ENCODE measurements at places on chromosomes 3 and 15. TPM values are rescaled to one million over a fixed set of nuclear protein-coding genes. Genes with fewer than 3 reads are reported as not detected.

Gene DUOXA2
- total RNA-seq = not detected

Gene PEX5L
- under 0.01 TPM for total RNA-seq

Gene CCDC191
- total RNA-seq = 1.9 TPM

Gene GPR62
- total RNA-seq = under 0.01 TPM

Gene ROBO2
- 6.1 TPM for total RNA-seq

Gene IL17RE
- 0.64 TPM for total RNA-seq

Gene FRMD5
- 1.3 TPM for total RNA-seq

Gene IQCF6
- total RNA-seq = not detected

Gene RNF168
- total RNA-seq = 17.1 TPM
